ENCODE measurements at places on chromosomes 3 and 15.

DNA sequence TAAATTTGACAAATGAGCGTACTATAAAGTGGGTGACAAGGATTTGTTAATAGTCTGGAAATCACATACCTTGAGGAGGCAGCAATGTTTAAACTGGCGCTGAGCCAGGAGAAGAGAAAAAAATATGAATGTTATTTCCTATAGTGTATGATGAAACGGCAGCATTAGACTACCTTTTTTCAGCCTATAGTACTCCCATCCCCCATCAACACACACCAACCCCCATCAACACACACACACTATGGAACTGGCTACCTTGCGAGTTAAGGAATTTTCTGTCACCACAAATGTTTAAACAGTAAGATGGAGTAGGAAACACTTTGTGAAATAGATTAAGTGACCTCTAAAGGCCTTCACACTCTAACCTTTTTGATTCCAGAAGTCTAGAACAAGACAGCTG lies 46.8 kb upstream of the ZCWPW2 start:
- DNase-seq: no peak

DNA sequence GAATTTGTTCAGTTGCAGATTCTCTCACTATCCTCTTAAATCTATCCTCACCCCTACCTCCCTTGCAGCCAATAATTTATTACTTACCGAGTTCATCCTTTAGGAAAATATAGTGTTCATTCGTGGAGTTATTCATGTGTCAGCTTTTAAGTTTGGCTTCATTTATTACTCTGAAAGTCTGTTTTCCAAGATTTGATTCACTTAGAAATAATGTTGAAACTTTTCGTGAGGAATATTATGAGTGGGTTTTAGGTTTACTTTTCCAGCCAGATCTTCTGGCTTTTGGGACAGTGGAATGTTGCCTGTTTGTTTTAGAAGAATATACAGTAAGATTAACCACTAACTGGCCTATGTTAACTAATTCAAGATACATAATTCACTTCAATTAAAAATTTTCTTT lies 161.0 kb upstream of the CGNL1 start:
- no peak for DNase-seq

GRCh38 chr3:127812151-127812550 lies 10.2 kb downstream of the MGLL start:
- DNase-seq: no peak

DNA sequence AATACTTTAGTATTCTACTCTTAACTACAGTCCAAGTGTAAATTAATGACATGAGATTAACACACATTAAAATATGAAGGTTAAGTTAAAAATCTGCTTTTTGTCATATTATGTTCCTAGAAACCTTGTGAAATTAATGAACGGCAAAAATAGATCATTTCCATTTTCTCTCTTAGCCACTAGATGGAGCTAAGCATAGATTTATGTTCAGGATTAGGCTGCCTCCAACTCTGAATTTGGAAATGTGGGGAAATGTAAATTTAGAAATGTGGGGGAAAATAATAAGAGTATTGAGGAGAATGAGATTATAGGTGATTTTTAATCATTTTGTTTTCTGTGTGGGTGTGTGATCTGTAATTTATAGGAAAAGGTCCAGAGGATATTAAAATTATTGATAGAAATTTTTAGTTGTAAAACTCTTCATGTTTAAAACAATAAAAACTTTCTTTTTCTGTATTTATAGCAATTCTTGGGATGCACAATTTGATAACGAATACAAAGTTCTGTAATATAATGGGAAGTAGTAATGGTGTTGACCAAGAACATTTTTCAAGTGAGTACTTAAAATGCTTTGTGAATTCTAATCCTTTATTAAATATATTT lies 59.2 kb downstream of the TMOD3 start:
- peak; percentile 35 for DNase-seq

GRCh38 chr15:77075528-77075927 lies 4.6 kb upstream of the TSPAN3 start:
- DNase-seq: no peak

- DNase-seq: no peak
Measured at GRCh38 chr3:46212101-46212500, 4.0 kb upstream of the CCR1 start.

GRCh38 chr3:9153904-9154619 lies 95.4 kb downstream of the SRGAP3 start:
- no peak for DNase-seq

- no peak for DNase-seq
Measured at GRCh38 chr15:54605043-54605442, 591.7 kb downstream of the RSL24D1 start.

Measured in B cell (primary cell).